Kasumi-1 (cell line): ENCODE measurements at places on chromosomes 3 and 15.
A peak's percentile ranks its signal among the peaks of the same experiment; 100 is the strongest.

GRCh38 chr15:35827141-35827540, 281.2 kb upstream of the DPH6 start:
- DNase-seq: no peak

GRCh38 chr3:167094632-167095031, 285.5 kb downstream of the ZBBX start:
- no peak for DNase-seq

- peak; percentile 46 for DNase-seq
These were observed at the start of gene VWA5B2 for GRCh38 chr3:184229394-184230080. Gene VWA5B2, plus strand, starts transcription at chr3:184229585. Its CDS starts 944 bp downstream, at chr3:184230529.

DNA sequence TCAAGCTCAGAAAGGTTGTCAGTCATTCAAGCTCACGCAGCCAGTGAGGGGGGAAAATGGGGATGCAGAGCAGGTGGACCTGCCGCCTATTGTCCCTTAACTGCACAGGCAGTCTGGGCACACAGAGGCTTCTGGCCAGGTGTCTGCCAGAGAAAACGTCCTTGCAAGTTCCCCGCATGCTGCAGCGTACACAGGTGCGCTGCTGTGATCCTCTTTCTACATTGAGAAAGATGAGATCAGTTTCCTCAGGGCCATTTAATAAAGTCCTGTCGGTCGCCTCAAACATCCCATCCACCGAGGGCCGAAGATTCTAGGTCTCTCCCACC, 445 bp upstream of the TSEN2 start:
- no peak for DNase-seq

DNA sequence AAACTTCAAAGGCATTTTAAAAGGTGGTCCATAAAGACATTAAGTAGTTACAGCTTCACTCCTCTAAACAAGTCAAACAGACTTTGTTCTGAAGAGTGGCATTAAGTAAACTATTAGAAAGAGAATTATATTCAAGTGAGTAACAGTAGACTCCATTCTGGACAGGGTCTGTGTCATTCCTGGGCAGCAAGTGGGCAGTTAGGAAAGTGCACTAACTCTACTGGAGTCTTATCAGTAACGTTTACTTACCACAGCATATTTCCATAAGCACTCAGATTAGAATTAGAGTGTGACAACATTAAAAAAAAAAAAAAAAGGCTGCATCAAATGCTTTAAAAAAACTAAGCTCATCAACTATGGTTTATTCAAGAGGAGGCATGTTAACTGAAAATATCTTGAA, 10.6 kb downstream of the UBR1 start:
- no peak for DNase-seq

GRCh38 chr3:185502987-185503386, 4.2 kb upstream of the TMEM41A start:
- no peak for DNase-seq

DNA sequence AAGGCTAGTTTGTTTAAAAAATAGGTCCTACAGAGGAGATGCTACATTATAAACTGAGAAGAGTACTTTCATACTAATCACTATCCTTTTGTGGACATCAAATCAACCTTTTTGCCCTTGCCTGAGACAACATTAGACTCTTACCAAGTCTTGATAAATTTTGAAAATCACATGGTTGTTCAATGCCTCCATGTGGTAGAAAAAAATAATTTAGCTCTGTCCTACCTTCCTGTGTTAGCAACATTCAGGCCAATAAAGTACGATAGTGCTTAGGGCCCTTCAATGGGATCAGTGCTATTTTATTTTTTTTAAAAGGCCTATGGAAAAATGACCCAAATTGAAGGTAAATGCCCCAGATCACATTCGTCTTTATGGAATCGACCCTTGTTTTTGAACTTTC, 5.0 kb upstream of the UBE2E1 start:
- peak; percentile 24 for DNase-seq

- DNase-seq: no peak
These were observed 323.7 kb upstream of the AGTR1 start for GRCh38 chr3:148373961-148374360.

DNA sequence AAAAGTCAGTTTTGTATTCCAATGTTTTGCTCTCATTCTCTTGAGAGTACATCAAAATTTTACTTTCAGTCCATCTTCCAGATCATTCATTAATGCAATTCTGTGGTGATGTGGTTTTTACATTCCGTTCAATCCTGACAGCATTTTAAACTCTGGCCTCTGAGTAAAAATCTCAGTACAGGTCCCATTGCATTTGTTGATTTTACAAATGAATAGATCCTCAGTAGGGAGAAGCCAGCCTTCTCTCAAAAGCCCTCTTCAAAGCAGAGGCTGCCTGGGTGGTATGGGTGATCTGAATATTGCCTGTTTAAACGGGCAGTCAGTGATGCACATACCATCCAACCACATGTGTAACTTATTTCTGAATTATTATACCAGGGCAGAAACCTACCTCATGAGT, 72.5 kb upstream of the TSC22D2 start:
- no peak for DNase-seq

GRCh38 chr3:30435861-30436331, 170.5 kb upstream of the TGFBR2 start:
- DNase-seq: no peak

DNA sequence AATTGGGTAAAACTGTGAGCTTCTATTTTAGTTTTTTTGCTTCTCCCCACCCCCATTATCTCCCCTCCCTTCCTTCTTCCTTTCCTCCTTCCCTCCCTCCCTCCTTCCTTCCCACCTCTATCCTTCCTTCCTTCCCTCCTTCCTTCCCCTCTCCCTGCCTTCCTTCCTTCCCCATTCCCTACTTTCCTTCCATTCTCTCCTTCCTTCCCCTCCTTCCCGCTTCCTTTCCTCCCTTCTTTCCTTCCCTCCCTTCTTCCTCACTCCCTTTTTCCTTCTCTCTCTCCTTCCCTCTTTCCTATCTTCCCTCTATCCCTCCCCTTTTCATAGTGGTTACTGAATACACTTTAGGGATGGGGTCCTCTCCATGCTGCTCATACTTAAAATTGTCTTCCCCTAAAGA, 40.4 kb upstream of the C3orf22 start:
- no peak for DNase-seq

DNA sequence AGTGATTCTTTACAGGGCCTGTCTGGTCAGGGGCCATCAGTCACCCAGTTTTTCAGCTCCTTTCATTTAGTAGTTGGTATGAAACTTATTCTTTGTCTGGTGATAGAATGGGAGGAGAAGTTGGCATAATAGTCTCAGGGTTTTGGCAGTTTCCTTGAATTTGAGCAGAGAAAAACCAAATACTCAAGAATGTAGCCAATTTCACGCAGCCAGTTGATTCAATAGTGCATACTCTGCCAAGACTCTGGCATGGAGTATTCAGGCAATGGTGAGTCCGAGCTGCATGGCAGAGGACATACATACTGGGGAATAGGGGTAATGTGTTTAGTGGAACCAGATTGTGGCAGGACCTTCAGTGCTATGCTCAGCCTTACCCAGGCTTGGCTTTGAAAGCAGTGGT, 118.3 kb downstream of the GALK2 start:
- DNase-seq: no peak

GRCh38 chr3:157938154-157938779, 168.0 kb downstream of the SHOX2 start:
- no peak for DNase-seq

DNA sequence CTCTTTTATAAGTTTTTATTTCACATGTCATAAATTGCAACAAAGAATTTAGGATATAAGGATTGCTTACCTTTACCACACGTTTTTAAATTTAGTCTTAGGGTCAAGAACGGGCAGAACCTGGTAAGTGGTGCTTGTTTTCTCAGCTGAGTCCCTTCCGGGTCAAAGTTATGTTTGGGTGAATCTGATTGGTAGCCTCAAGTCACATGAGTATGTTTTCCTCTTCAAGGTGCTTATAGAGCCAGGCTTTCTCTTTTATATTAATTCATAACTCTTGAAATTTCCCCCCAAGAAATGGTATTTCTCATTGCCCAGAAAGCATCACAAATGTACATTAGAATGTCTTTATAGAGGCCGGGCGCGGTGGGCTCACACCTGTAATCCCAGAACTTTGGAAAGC, 415.7 kb upstream of the ROBO2 start:
- DNase-seq: no peak

DNA sequence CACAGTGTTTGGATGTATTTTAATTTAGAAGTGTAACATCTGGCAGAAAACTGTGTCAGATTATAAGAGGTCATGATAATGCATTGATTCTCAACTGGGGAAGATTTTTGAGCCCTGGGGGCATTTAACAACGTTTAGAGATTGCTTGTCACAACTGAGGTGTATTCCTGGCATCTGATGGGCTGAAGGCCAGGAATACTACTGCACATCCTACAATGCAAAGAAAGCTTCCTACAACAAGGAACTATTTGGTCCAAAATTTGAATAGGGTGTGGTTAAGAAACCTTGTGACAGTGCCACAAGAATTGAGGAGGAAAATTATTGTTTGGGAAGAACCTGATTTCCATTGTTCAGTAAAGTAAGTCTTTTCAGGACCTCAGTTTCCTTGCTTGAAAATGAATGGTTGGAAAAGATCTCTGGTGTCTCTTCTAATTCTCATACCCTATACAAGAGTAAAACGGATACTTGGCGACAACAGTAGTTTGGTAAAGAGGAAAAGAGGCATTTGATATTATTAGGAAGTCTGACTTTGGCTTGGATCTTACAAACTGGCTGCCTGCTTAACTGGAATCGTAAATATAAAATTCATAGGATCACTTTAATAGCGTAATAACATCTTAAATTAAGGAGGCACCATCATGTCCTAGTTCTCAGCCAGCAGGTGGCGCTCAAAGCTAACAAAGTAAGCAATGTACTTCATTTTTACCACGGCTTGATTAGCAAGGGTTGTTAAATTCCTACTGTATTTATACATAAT, 4.3 kb downstream of the DAZL start:
- peak; percentile 80 for DNase-seq

DNA sequence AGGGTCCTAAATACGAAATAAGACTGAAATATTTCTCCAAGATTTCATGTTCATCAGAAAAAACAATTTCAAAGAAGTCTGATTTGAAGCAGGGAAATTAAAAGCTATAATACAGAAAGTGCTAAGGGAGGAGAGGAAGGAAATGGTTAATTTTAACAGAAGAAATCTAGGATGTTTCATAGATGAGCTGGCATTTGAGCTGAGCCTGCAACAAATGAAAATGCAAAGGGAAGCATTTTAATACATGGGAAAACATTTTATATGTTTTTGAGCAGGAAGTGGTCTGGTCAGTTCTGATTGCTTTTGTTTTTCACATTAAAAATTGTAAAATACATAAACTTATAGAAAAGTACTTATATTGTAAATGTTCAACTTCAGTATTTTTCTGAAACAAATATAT, 17.2 kb upstream of the RAP2B start:
- DNase-seq: no peak

GRCh38 chr3:39990532-39990931, 181.1 kb downstream of the MYRIP start:
- DNase-seq: peak; percentile 63

GRCh38 chr15:82647045-82647834, at the start of gene CPEB1:
Gene CPEB1, minus strand, starts transcription at chr15:82647363. Its CDS starts 18,904 bp downstream, at chr15:82628459.
- DNase-seq: no peak

DNA sequence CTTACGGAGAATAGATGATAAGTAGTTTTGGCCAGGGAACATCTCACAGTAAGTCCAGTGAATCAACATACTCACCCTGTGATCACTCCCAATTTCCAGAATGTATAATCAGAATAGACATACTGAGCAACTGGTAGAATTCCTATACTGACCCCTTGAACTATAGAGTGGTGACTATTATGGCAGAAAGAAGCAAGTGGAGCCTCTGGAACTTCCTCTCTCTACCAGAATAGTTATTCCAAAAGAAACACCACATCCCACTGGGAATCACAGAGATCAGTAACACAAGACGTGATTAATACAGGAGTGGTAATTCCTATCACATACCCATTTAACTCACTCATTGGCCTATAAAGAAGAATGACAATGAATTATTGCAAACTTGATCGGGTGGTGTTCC, 50.1 kb upstream of the TRIM42 start:
- DNase-seq: no peak
